ENCODE measurements at places on chromosomes 6 and 20.

GRCh38 chr6:158686311-158686710 lies 36.5 kb downstream of the SYTL3 start:
- DNase-seq: no peak

- DNase-seq: no peak
Observed at GRCh38 chr6:7762760-7763159, 36.9 kb downstream of the BMP6 start.

- DNase-seq: peak; percentile 72
Observed at GRCh38 chr6:43334466-43335095, 26.0 kb upstream of the CRIP3 start.

- DNase-seq: no peak
Observed at GRCh38 chr6:109783250-109783986, 92.3 kb downstream of the FIG4 start.

- DNase-seq: no peak
Observed at GRCh38 chr6:3813150-3813780, 35.9 kb upstream of the FAM50B start.

DNA sequence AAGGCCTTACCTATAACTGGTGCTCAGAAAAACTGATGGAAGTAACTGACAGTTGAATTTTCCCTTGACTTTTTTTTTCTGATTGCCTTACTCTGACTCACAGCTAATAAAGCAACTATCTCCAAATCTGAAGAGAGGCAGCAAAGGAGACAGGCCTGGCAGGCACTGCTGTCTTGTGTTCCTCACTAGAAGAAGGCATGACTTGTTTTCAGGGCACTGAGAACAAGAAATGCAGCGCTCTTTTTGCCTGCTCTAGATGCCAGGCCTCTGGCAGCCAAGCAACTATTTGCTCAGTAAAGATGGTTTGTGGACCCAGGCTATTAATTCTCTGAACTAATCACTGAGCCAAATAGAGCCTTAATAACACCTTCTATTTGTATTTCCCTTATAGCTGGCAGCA lies 155.1 kb downstream of the PRDM13 start:
- no peak for DNase-seq

DNA sequence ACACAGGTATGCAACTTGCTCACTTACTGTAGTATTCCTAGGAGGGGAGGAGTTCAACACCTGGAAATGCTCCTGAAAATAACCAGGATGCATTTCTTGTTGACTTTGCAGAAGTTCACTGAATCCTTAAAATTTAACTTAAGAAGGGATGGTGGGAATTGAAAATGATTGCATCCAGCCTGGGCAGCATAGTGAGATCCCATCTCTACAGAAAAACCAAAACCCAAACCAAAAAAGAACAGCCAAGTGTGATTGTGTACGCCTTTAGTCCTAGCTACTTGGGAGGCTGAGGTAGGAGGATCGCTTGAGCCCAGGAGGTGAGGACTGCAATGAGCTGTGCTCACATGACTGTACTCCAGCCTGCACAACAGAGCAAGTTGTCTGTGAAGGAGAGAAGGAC lies 1.7 kb downstream of the DNAH8 start:
- DNase-seq: no peak

DNA sequence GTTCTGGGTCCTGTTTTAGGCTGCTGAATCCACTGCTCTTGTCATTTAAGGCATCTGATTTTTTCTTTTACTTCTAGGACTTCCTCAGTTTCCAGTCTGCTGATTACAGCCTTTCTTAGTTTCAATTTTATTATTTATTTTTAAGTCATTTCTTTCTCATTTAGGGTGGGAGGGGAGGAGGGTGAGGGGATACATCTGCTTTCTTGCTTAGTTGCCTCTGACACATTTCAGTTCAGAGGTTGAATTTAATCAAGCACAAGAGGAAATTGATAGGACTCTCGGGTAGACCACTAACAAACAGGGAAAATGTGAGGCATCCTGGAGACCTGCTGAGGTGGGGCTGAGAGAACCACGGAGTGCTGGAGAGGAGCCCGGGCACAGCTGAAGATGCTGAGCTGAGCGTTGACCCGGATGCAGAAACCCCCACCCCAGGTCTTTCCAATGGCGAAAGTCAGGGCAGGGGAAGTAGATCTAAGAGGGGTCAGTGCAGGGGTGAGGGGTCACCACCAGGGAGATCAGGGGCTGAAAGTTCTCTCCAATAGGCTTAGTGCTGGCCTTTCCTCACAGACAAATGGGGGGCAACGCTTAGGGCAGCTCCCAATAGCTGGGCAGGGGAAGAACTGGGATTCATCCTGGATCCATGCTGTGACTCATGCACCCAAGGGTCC lies 7.6 kb upstream of the TREML2 start:
- DNase-seq: no peak

GRCh38 chr20:56516631-56517030 lies 7.9 kb upstream of the FAM209A start:
- DNase-seq: no peak

DNA sequence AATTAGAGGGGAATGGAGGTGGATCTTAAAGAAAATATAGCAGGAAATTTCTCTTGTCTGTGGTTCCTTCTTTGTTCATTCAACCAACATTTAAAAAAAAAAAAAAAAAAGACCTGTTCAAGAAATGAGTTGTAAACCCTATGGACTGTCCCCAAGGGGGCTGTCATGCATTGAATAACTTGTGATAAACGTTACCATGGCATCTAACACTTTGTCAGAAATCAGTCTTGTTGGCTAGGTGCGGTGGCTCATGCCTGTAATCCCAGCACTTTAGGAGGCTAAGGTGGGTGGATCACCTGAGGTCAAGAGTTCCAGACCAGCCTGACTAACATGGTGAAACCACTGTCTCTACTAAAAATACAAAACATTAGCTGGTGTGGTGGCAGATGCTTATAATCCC lies 381.7 kb downstream of the BCKDHB start:
- no peak for DNase-seq

- no peak for DNase-seq
Observed at GRCh38 chr6:147909640-147910039, 401.1 kb downstream of the SAMD5 start.

DNA sequence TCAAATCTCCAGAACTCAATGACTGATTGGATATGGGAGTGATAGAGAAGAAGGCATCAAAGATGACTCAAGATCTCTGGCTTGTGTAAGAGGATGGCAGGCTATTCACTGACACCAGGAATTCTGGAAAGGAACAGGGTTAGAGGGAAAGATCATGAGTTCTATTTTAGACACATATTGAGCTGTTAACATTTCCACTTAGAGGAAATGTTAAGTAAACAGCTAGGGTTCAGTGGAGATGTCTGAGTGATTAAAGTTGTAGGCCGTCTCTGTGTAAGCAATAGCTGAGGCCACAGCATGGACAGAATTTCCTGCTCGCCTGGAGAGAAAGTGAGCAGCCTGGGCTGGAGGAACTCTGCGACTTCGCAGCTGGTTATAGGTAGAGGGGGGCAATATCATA lies 21.0 kb downstream of the ZC3H12D start:
- DNase-seq: no peak

- no peak for DNase-seq
Observed at GRCh38 chr6:24589334-24589733, 56.7 kb downstream of the KIAA0319 start.

GRCh38 chr20:25364180-25364788 lies 26.4 kb downstream of the ABHD12 start:
- peak; percentile 15 for DNase-seq

- no peak for DNase-seq
Observed at GRCh38 chr20:49539481-49540231, 28.3 kb downstream of the PTGIS start.

GRCh38 chr20:48620507-48621375 lies 207.1 kb downstream of the PREX1 start:
- peak; percentile 87 for DNase-seq

DNA sequence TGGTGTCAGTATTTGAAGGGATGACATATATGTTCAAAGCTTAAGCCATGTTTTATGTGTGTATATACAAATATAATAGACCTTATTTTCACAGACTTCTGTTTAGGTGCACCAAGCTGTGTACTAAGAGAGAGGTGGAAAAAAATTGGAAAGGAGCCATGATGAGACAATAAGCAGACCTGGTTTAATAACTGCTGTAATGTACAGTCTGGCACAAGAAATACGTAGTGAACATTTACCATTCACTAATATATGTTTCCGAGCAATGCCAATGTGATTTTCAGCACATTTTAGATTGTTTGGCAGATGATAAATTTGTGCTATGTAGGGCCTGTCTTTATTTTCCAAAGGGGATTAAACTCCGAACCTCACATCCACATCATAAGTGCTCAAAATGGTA lies 116.3 kb downstream of the KHDC1L start:
- no peak for DNase-seq

GRCh38 chr6:13188306-13188705 lies 140.0 kb downstream of the TBC1D7 start:
- DNase-seq: no peak

DNA sequence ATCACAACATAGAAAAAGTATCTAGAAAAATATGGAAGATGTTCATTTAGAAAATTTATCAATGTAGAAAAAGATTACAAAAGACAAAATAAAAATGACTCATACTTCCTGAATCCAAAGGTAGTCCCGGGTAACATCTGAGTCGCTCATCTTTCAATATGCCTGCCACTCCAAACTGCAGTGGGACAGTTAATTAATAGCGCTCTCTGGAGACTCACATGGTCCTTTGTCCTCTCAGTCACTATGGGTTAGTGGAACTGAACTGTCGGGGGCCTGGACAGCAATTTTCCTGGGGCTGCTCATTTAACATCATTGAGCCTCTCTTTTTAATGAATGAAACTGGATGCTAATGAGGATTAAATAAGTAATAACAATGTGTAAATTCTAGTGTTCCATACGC lies 103.4 kb downstream of the MAP3K4 start:
- DNase-seq: no peak

DNA sequence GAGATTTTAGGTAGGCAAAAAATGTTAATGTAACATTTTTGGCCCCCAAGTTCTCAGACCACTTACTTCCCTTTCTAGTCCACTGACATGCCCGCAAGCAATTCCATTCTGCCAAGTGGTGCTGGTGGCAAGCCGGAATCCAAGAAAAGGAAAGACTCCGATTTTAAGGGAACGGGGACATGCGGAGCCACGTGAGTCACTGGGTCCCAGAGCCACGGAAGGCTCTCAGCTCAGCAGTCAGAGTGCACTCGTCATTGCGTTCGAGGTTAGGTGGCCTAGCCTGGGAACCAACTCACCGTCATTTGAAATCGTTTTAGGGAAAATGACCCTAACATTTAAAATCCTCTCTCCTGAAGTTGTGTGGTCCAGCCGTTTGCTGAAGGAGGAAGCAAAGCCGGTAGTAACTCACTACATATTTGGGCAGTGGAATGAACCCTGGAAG lies 711 bp upstream of the SIRT5 start:
- DNase-seq: peak; percentile 35

DNA sequence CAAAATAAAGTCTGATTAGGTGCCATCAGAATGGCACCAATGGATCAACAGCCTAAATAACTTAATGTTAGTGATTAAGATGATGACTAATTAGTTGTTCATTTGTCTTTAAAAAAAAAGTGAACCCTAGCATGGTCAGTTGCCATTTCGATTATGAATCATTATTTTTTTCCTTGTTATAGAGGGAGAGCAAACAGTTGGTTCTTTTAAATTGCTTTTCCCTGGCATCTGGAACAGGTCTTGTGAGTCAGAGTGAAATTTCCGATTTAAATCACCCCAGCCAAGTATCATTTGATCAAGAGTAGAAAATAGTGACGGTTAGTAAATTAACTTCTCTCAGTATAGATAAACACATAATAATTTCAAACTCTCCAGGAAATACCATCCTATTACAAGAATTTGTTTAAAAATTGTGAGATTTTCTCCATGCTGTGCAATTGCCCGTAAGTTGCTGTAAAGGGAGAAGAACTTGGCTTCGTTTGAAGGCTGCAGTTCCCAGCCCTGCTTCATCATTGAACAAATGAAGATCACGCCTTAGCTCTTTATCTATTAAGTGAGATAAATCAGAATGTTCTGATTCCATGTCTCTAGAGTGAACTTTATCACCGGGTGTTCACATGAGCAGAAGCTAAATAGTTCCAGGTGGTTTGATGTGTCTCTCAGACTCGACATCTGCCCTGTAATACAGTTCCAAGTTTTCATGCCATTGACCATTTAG lies 741.3 kb downstream of the DOK5 start:
- DNase-seq: no peak

GRCh38 chr6:120278689-120279396 lies 929.3 kb upstream of the MAN1A1 start:
- DNase-seq: no peak

GRCh38 chr6:116386581-116387299 lies 16.0 kb downstream of the DSE start:
- peak; percentile 61 for DNase-seq

- no peak for DNase-seq
Observed at GRCh38 chr6:165082636-165083035, 226.8 kb downstream of the C6orf118 start.

GRCh38 chr20:61882716-61883615 lies 182.7 kb downstream of the TAF4 start:
- no peak for DNase-seq
